Aortic smooth muscle cell (primary cell): ENCODE measurements at places on chromosomes 12 and 14. TPM values are rescaled to one million over a fixed set of nuclear protein-coding genes. Genes with fewer than 3 reads are reported as not detected.

The RNF212B gene
- not detected in 2 replicates for total RNA-seq

The AMIGO2 gene
- 11.4 and 32.2 TPM in 2 replicates for total RNA-seq

The GLS2 gene
- total RNA-seq, result 0.13 TPM in 1 of 2 replicates, not detected in the other

The DNAI7 gene
- total RNA-seq, result 0.13 and 0.37 TPM in 2 replicates

The CD63 gene
- total RNA-seq, result 3,918 and 4,269 TPM in 2 replicates

The SOAT2 gene
- total RNA-seq, result 0.19 and 0.26 TPM in 2 replicates

The DHRS2 gene
- under 0.01 TPM in 1 of 2 replicates, not detected in the other for total RNA-seq

The MEG3 gene
- total RNA-seq, result 67.2 and 146 TPM in 2 replicates

The ATG101 gene
- total RNA-seq, result 81.6 and 124 TPM in 2 replicates

The PXN gene
- 14.5 and 24.4 TPM in 2 replicates for total RNA-seq

The ACOT6 gene
- total RNA-seq, result not detected in 2 replicates

The HVCN1 gene
- 1.7 and 2.3 TPM in 2 replicates for total RNA-seq

The AVPR1A gene
- total RNA-seq, result not detected in 2 replicates

The NABP2 gene
- 31.9 and 33.2 TPM in 2 replicates for total RNA-seq

The KRT4 gene
- not detected in 2 replicates for total RNA-seq

The TAS2R42 gene
- total RNA-seq, result not detected in 2 replicates

The ZNF385A gene
- total RNA-seq, result 0.87 and 0.92 TPM in 2 replicates

The HOXC5 gene
- not detected in 2 replicates for total RNA-seq

The PDE3A gene
- total RNA-seq, result 93.3 and 102 TPM in 2 replicates

The TTC6 gene
- not detected in 2 replicates for total RNA-seq

The PTPRR gene
- total RNA-seq, result 0.53 and 1.5 TPM in 2 replicates
